ENCODE measurements at places on chromosomes 4 and X. TPM values are rescaled to one million over a fixed set of nuclear protein-coding genes. Genes with fewer than 3 reads are reported as not detected.

Gene ITM2A
- polyA plus RNA-seq, result 2.1 TPM

Gene RNF175
- not detected for polyA plus RNA-seq

Gene VSIG1
- 0.05 TPM for polyA plus RNA-seq

DNA sequence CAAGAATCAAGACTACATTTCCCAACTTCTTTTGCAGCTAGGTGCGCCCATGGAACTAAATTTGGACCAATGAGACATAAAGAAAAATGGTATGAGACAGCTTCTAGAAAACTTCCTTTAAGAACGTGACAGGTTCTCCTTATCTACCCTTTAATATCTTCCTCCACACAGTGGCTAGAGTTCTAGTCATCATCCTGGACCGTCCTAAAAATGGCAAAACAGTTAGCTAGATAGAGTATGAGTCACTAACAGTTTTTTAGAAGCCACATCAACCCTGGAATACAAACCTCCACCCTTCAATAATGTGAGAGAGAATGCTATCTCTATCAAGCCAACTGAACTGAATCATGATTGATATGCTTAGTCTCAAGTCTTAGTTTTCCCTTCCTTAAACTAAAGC lies 267.9 kb upstream of the SLC7A11 start:
- H3K27me3 ChIP-seq, result no peaks in the 10 kb centered on the region
- no peak for DNase-seq
- no peaks in the 10 kb centered on the region for H3K4me1 ChIP-seq

DNA sequence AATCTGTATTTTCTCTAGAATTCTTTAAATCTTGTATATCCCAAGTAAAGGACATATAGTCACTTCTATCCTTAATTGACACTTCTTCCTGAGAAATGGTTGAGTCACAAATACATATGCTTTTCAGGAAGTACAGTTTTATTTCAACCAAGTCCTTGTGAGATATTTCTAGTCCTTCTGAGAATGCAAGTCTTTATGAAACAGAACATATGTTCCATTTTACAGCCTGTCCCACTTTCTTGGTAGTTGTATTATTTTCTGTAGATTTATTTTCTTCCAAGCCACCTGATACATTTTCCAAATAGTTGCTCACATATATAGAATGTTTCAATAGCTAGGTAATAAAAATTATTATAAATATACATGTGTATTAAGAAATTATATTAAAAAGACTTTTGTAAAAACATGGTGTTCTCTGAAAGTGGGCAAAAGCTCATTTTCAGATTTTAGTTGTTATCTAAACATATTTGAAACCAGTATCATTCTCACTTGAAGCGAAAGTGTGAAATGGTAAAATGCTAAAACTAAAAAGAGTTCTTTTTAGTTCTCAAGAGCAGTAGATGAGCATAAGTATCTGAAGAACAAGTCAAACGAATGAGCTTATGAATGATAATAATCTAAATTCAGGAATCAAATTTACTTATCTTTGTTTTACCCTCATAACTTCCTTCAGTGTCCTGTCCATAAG lies 468.0 kb downstream of the EPHA5 start:
- H3K4me1 ChIP-seq, result no peaks in the 10 kb centered on the region
- H3K27ac ChIP-seq, result no peak overlapping the region
- H3K36me3 ChIP-seq, result no peaks in the 10 kb centered on the region
- no peak for DNase-seq

GRCh38 chr4:74379912-74380311 lies 15.0 kb downstream of the EREG start:
- H3K27me3 ChIP-seq, result no peaks in the 10 kb centered on the region
- H3K4me3 ChIP-seq, result no peak overlapping the region
- no peak for DNase-seq
- no peaks in the 10 kb centered on the region for H3K4me1 ChIP-seq
- H3K27ac ChIP-seq, result no peak overlapping the region

Gene GUCY1B1
- polyA plus RNA-seq, result 12.4 TPM

Gene ASB9
- 41.7 TPM for polyA plus RNA-seq

All from pancreas (tissue), 10 donors.